ENCODE measurements at places on chromosomes 1 and 21. TPM values are rescaled to one million over a fixed set of nuclear protein-coding genes. Genes with fewer than 3 reads are reported as not detected.

Gene AMY1B
- not detected for total RNA-seq

Gene CFAP141
- total RNA-seq: not detected

Gene RNF186
- not detected for total RNA-seq

Gene CELA2A
- not detected for total RNA-seq

Gene INAVA
- 43.6 TPM for total RNA-seq

Gene LINGO4
- not detected for total RNA-seq

Gene CELA3A
- not detected for total RNA-seq

Gene CELA3B
- total RNA-seq: not detected

Gene ZNF593OS
- not detected for total RNA-seq

Gene CFAP107
- not detected for total RNA-seq

Gene MYBPH
- not detected for total RNA-seq

Gene DNASE2B
- total RNA-seq: not detected

Gene SLC9C2
- not detected for total RNA-seq

Gene LEFTY1
- total RNA-seq: 0.50 TPM

Gene S1PR1
- 0.13 TPM for total RNA-seq

Gene NCAM2
- total RNA-seq: not detected

Gene DFFA
- 23.9 TPM for total RNA-seq

Gene COA6
- total RNA-seq: 90.3 TPM

Measured in A549 treated with GW870086 at 1 μM for 4 hours (cell line).